ENCODE measurements at places on chromosomes 4 and X.

DNA sequence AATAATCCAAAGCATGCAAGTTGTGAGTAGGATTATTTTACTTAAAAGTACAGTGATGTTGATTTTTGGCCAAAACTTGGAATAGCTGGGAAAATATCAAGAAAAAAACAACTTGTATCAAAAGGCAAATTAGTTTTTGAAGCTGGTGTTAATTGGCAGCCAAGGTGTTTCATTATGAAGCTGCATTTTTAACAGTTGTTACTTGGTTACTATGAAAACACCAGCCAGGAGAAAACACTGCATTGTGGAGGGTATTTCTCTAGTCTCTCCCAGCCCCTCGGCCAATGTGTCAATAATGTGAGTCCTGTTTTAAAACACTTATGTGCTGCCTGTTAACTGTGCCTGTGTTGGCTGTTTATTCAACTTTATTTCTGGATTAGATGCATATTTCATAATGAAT, 733.4 kb downstream of the ADGRL3 start:
- DNase-seq = no peak

GRCh38 chr4:4439782-4440181, 52.9 kb downstream of the NSG1 start:
- DNase-seq = no peak

- DNase-seq = no peak
These were observed 50.0 kb downstream of the EVC start for GRCh38 chr4:5760936-5761480.

GRCh38 chr4:103757631-103758030, 37.8 kb upstream of the TACR3 start:
- no peak for DNase-seq

- DNase-seq = no peak
These were observed 25.1 kb upstream of the JAKMIP1 start for GRCh38 chr4:6225469-6225868.

DNA sequence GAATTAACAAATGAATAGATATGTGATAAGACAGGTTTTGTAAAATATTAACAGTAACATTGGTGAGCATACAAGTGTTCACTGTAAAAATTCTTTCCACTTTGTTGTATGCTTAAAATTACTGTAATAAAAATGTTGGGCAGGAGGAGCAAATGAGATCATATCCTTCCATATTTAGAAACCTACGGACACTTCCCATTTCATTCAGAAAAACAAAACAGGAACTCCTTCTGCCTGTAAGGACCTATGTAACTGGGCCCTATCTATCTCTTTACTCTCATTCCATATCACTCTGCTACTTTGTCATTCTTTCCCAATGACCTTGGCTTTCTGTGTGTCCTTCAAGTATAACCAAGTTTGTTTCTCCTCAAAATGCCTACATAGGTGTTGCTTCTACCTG, 53.7 kb upstream of the SLC39A8 start:
- no peak for DNase-seq

DNA sequence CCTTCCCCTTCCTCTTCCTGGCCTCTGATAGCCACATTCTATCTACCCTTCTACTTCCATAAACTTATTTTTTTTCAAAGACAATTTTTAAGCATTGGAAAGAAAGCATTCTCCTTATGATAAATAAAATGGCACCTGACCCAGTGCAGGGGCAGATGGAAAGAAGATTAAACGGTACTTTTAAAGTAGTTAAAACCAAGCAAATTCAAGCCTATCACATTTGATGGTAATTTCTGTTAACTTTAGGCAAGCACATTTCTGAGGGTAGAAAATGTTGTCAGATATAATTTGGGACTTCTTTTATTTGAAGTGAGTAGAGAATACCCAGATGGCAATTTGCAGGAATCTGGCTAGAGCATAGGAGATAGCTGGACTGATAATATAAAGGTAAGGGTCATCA, 332.9 kb downstream of the EPHA5 start:
- no peak for DNase-seq

DNA sequence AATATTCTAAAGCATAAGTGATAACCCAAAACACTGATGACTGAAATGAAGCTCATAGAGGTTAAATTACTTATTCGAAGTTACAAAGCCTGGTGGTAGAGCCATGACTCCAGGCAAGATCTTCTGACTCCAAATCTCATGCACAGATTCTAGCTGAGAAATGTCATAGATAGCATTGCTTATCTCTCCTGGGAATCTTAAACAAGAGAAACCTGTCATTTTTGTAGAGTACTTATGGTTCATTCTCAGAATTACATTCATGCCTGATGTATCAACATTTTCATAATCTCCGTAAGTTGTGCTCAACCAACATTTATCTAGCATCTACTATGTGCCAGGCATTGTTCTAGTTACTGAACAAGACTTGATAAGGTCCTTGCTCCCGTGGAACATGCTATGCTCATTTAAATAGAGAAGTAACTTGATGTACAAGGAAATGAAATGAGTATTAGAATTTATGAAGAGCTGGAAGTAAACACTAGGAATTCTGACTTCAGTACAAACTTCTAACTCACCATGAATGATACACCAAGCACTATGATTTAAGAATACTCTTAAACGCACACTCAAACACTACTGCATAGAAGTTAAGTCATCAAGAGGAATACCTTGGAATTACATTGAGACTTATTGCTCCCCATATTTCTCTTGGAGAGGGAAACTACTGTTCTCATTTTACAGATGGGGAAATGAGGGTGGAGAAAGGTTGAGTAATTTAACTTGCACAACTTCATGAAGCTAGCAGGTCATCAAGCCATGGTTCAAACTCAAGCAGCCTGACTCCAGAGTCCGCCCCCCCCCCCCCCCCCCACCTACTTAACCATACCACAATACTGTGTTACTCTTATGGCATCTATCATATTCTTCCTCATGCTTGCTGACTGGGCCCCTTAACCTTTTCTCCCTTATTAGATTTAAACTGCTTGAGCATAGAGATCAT, 45.4 kb downstream of the MBNL3 start:
- no peak for DNase-seq

- DNase-seq = no peak
These were observed 353 bp downstream of the NSD2 start for GRCh38 chr4:1871471-1872021.

DNA sequence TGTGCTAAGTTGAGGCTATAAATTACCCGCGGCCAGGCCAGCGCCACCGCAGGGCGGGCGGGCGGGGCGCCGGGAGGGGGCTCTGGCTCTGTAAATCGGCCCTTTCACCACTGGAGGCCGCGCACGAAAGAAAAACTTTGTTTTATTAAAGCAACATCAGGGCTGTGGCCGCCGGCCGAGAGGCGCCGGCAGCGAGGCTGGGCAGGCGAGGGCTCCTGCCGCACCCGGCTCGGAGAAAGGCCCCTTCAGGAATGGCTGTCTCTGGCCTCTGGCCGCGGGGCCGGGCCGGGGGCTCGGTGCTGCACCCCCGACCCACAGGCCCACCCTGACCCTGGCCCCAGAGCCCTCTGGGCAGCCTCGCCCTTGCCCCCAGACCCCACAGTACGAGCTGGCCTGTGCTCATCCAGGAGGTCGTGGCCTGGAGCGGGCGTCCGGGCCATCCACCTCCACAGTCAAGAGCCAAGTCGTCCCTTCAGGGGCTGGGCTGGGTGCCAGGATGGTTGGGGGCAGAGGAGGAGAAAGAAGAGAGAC, 29.5 kb upstream of the FGFR3 start:
- no peak for DNase-seq

- DNase-seq = no peak
These were observed 3.6 kb downstream of the MID1IP1 start for GRCh38 chrX:38804682-38805431.

- DNase-seq = no peak
These were observed 200.4 kb upstream of the GYPA start for GRCh38 chr4:144340931-144341330.

- DNase-seq = no peak
These were observed 50.0 kb upstream of the MTNR1A start for GRCh38 chr4:186605261-186605865.

GRCh38 chrX:143669395-143669794, 33.5 kb upstream of the SLITRK4 start:
- DNase-seq = no peak

- no peak for DNase-seq
These were observed 344.4 kb upstream of the ACTRT1 start for GRCh38 chrX:128396601-128397000.

DNA sequence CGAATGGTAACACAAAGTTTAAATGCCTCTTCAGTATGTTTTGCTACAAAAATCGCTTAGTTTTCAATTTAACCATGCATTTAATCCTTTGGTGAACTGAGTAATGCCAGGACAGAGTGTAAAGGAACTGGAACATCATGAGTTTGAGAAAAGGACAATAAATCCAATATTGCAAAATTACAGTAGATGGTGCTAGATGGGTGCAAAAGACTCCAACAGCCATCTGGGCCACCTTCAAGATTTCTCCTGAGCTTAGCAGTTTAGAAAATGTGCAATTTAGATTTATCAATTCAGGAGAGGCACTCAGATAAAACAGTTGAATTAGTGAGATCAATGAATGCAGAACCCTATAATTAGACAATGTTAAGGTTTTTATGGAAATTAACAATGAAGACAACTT, 33.2 kb upstream of the MID1IP1 start:
- no peak for DNase-seq

DNA sequence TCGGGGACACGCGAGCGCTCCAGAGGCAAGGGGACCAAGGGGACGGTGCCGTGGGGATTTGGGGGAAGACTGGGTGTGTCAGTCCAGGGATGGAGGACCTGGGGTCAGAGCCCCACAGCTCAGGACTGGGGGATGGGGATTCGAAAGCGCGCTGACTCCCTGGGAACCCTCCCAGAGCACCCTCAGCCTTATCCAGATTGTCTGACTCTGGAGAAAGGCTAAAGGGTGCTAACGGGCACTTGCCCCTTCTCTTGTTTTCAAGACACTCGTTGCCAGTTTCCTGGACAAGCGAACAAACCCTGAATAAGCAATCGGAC, 1.1 kb downstream of the DOCK11 start:
- DNase-seq = no peak

DNA sequence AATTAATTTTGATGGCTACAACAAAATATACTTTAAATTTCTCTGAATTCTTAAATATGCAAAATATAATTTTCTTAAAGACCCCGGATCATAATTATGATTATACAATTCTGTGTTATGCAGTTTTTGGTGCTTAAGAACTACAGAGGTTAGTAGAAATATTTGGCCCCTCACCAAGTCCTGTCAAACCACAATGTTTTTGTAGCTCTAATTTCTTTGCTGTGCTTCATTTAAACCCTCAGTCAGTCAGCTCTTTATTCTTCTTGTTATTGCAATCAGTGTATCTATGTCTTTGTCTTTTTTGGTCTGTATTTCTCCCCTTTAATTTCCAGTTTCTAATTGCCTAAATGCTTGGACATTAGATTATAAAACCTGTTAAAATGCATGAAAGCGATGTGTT, 186.1 kb downstream of the CAMK2D start:
- DNase-seq = no peak

- no peak for DNase-seq
These were observed 154.1 kb upstream of the CXCL13 start for GRCh38 chr4:77451530-77451929.

GRCh38 chr4:112517067-112517634, 1.2 kb upstream of the NEUROG2 start:
- no peak for DNase-seq

DNA sequence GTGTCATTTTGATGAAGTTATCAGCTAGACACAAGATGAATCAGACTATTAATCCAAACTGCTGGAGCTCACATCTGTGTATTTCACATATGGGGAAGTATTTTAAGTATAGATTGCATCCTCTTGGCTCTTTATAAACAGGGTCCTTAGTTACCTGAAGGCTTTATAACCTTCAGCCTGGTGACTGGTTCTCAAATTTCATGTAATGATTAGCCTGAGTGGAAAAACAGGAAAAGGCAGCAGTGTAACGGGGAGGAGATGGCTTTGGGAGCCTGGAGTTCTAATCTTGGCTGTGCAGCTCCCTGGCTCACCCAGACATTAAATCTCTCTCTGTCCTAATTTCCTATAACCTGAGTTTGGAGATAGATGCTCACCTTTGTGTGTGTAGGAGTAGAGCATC, 103.8 kb upstream of the HPF1 start:
- DNase-seq = no peak

GRCh38 chrX:118977424-118977823, 3.0 kb downstream of the LONRF3 start:
- DNase-seq = no peak

GRCh38 chr4:173415885-173416653, 17.2 kb upstream of the SCRG1 start:
- DNase-seq = no peak

GRCh38 chrX:44903830-44904530, 31.0 kb downstream of the KDM6A start:
- DNase-seq = no peak

DNA sequence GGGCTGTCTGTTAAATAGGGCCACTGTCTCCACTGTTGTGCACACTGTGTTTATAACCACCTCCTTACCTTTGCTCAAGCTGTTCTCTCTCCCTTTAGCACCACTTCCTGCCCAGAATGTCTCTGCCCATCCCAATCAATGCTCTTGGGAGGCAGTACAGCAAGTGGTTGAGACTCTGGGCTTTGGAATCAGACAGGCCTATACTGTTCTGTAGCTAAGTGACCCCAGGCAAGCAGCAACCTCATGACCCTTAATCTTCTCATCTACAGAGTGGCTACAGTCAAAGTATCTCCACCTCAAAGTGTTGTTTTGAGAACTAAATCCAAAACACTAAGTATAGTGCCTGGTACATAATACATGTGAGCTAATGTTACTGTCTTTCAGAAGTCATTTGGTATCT, 3.8 kb upstream of the TXK start:
- DNase-seq = no peak

- no peak for DNase-seq
These were observed 64.8 kb downstream of the ADRA2C start for GRCh38 chr4:3830774-3831528.

GRCh38 chr4:142909908-142910307, 63.8 kb upstream of the INPP4B start:
- DNase-seq = no peak

- DNase-seq = no peak
These were observed 495.2 kb upstream of the IGFBP7 start for GRCh38 chr4:57605376-57605775.

DNA sequence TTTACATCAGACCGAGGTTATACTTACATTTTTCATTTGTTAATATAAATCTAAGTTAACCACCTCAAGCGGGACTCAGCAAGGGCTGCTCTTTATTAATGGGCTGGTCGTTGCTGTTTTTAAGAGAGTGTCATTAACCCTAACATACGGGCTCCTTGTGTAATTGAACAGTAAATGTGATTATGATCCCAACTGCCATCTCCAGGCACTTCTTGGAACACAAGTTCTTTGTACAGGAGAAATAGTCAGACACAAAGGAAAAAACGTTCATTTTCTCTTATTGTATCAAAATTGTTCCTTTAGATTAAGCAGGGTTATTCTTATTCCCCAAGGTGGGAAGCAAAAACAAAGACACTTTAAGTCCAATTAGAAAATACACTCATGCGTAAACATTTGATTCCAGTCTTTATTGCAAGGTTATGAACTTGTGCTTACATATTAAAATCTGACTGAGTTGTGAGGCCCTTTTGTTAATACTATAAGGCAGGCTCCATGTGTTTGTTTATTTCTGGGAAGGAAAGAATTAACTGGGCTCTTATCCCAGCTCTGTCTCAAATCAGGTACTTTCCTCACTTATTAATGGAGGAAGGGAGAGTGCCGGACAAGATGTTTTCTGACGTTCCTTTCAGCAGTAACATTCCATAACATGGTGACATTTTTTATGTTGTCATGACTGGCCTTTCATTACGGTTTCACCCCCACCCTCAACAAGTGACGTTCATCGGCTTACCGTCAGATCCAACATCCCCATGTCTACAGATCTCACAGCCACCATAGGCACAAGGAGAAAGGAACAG, 95.9 kb downstream of the RASL11B start:
- DNase-seq = no peak
